ENCODE measurements at places on chromosomes 1 and 21.

- no peak for DNase-seq
Measured at GRCh38 chr1:20072771-20073170, 2.8 kb downstream of the PLA2G5 start.

GRCh38 chr1:160520582-160520981 is 2.5 kb downstream of the SLAMF6 start:
- no peak for DNase-seq

- DNase-seq, result no peak
Measured at GRCh38 chr21:20642681-20643080, 355.5 kb upstream of the NCAM2 start.

GRCh38 chr1:209769171-209769904 is 13.5 kb downstream of the TRAF3IP3 start:
- DNase-seq, result peak; percentile 94

- no peak for DNase-seq
Measured at GRCh38 chr1:186187601-186188000, 187.5 kb downstream of the TPR start.

GRCh38 chr1:43766818-43767525 is 59.6 kb downstream of the ST3GAL3 start:
- DNase-seq, result no peak

GRCh38 chr1:34408011-34408410 is 231.3 kb downstream of the C1orf94 start:
- no peak for DNase-seq

GRCh38 chr21:43669828-43670605 is 10.7 kb downstream of the RRP1B start:
- no peak for DNase-seq

DNA sequence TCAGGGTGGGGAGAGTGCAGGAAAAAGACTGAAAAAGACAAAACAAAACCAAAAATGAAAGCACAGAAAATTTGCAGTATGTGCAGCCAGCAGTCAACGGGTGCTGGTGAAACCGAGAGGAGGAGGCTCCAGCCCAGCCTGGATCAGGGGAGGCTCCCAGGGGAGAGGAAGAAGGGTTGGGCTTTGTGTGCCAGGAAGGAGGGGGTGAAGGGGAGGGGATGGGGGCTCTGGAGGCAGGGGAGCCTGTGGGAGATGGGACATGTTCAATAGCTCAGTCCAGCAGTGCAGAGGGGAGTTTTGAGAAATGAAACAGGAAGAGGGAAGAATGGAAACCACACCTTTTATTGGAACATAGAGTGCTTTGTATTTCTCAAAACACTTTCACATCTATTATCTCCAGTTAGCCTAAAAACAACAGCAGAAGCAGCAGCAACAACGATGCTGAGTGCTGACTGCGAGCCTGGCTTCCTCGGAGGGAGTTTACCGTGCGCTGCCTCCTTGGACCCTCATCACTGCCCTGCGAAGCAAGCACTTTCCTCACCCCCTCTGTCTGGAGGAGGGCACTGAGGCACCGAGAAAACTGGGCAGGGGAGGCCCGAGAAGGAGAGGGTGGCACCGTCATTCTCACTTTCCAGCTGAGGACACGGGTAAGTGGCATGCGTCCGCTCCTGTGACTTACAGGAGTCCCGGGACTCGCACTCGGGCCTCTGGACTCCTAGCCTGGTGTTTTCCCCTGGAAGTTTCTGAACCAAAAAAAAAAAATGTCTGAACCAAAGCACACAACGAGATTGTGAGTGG is 62.9 kb downstream of the MDM4 start:
- no peak for DNase-seq

GRCh38 chr21:28345934-28346333 is 646.7 kb downstream of the LTN1 start:
- no peak for DNase-seq

- peak; percentile 9 for DNase-seq
Measured at GRCh38 chr21:28522014-28522799, 470.5 kb downstream of the LTN1 start.

GRCh38 chr1:152757747-152758146 is at the start of gene KPRP:
TSS of gene KPRP (plus strand) at chr1:152758025. CDS start at chr1:152759589, 1,564 bp downstream.
- no peak for DNase-seq

DNA sequence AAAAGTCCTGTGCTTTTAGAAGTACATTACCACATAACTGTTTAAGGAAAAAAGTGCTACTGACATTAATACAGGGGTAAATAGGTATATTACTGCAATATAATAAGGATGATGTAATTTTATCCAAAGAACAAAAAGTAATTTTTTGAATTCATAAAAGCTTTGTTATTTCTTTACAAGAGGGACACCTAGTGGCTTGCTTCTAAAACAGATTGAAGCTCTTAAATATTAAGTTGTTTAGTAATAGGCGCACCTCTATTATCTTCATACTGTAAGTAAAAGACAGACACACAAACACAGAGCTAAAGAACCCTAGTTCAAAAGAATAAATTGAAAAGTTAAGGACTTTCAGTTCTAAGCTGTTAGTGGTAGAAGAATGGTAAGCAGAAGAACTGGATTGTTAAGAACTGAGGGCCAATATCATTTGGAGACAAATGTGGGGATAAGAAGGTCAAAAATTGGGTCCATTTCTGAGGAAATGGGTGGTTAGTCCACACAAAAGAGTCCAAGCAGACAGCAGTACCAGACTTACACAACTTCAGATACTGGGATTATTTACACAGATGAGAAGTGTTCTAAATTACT is 15.4 kb downstream of the ZNHIT6 start:
- DNase-seq, result no peak

DNA sequence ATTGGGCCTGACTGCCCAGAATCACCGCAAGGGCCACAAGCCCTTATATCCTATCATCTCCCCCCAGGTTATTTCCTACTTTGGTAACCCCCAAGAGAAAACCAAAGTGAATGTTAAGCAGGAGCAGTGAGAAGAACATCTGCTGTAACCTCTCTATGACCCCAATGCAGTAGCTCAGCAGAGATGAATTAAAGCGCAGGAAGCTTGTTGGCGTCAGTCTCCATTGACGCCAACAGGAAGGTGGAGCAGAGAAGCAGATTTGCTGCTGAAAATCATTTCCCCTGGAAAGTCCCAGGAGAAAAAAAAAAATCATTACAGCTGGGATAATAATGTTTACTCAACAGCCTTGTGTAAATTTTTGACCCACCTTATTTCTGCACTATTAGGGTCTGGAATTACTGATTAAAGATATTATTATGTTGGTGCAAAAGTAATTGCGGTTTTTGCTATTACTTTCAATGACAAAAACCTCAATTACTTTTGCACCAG is 33.2 kb upstream of the FAM163A start:
- peak; percentile 42 for DNase-seq

DNA sequence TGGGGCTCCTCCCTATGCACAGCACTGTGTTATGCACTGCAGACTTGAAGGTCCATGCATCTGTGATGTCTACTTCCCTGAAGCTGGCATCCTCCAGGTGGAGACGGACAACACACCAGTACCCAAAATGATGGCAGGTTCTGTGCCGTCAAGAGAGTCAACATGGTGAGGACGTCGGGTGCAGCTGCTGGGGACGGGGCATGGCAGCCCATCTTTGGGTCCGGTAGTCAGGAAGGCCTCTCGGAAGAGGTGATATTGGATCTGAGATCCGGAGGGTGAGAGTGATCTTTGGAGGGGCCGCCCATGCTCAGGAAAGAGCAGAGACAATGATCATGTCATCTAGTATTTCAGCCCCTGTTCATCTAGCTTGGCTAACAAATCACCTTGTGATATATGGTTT is 104.1 kb downstream of the RIPK4 start:
- DNase-seq, result no peak

DNA sequence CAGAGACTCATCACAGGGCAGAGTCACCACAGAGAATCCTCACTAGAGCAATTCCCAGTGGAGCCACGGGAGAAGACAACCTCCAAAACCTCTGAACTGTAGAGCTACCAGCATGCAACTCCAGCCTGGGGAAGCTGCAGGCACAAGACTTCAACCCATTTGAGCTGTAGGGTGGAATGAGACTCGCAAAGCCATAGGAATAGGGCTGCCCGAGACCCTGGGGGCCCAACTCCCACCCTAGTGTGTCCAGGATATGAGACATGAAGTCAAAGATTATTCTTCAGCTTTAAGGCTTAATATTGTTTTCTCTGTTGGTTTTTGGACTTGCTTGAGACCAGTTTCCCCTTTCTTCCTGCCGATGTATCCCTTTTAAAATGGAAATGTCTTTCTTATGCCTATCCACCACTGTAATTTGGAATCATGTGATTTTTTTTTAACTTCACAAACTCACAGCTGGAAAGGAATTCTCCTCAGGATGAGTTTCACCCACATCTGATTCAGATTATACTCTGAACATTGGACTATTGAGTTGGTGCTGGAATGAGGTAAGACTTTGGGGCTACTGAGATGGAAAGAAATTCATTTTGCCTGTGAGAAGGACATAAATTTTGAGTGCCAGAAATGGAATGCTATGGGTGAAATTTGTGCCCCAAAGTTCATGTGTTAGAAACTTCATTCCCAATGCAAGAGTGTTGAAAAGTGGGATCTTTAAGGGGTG is 59.6 kb upstream of the ST6GALNAC5 start:
- DNase-seq, result no peak

GRCh38 chr21:37869661-37870060 is 46.6 kb downstream of the KCNJ6 start:
- no peak for DNase-seq

GRCh38 chr21:39084979-39085729 is 98.1 kb downstream of the PSMG1 start:
- DNase-seq, result no peak

GRCh38 chr1:35763201-35763600 is 6.6 kb downstream of the CLSPN start:
- DNase-seq, result no peak

- DNase-seq, result no peak
Measured at GRCh38 chr1:63277195-63278192, 44.9 kb upstream of the FOXD3 start.

DNA sequence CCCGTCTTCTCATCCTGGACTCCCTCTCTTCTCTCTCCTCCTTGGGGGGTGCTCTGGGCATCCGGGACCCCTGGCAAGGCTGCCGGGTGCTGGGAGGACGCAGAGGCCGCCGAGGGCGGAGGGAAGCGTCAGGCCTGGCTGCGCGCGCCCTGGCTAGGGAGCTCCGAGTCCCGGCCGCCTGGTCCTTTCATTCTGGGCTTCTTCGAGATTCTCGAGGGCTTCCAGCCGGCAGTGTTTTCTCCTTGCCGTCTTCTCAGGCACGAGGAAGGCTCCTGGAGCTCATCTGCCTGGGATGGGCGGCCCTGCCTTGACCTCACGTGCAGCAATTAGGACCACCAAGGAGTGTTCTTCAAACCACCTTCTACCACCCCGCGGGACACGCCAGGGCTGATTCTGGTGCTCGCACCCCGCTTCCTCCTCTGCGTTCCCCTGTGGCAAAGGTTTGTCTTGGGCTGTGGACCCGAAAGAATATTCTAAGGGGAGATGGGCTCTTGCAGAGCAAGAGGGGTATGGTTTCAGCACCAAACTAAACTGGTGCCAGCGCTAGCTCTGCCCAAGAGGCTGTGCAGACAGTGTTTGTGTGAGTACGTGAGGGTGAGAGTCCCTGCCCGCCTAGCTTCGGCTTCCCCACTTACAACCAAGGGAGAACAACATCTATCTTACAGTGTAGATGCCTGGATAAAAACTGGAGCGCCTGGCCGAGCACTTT is 36.5 kb downstream of the PIK3CD start:
- DNase-seq, result no peak

- DNase-seq, result no peak
Measured at GRCh38 chr1:47555306-47555705, 117.5 kb downstream of the FOXD2 start.

DNA sequence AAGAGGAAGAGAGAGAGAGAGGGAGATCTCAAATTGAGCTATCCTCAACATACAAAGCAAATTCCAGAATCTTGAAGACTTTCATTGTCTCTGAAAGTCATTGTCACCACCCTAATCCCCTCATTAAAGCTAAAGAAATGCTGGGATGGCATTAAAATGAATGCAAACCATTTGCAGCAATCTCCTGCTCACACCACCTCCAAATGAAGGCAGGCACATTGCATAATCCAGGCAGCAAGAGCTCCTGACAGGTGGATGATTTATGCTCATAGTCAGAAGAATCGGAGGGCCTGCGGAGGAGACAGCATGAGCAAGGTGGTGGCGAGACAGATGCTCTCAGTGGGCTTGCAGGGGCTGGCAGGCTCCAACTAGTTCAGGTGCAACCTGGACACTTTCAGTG is 90.2 kb downstream of the ESRRG start:
- no peak for DNase-seq

DNA sequence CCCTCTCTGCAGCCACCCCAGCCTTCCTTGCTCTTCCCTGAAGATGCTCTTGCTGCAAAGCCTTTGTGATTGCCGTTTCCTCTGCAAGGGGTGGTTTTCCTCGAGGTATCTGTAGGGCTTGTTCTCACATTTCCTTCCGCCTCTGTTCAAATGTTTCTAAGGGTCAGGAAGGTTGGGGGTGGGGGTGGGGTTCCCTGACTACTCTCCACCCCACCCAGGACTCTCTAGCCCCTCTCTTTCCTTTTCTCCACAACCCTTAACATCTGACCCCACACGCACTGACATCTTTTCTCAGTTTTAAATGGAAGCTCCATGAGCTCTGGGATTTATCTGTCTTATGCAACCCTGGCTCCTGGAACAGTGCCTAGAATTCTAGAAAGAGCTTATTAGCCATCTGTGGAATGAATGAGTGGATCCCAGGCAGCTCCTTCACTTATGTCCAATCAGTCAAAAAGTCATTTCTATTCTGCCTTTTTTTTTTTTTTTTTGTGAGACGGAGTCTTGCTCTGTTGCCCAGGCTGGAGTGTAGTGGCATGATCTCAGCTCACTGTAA is 27.3 kb upstream of the ZNF362 start:
- no peak for DNase-seq

GRCh38 chr1:35120458-35121133 is 41.4 kb downstream of the ZMYM1 start:
- no peak for DNase-seq

DNA sequence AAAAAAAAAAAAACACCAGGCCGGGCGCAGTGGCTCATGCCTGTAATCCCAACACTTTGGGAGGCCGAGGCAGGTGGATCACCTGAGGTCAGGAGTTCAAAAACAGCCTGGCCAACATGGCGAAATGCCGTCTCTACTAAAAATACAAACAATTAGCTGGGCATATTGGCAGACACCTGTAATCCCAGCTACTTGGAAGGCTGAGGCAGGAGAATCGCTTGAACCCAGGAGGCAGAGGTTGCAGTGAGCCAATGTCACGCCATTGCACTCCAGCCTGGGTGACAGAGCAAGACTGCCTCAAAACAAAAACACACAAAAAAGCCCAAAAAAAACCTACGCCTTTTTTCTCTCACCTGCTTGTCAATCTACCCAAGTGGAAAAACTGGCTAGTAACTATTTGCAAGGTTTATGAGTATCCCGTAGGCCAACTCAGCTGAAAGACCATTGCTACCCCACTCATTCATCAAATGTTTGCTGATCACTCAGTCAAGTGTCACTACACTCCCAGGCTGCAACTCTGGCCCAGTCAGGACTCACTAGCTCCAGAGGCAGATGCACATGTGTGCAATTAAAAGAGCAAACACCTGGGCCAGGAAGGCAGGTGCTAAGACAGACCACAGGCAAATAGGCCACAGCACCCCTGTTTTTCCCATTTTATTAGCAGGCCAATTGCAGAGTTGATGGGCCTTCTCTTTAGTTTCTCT is 2.0 kb downstream of the CSRP1 start:
- DNase-seq, result no peak

- DNase-seq, result no peak
Measured at GRCh38 chr1:60431593-60431992, 358.0 kb upstream of the C1orf87 start.
